ENCODE measurements at places on chromosomes 6 and 20.
A peak's percentile ranks its signal among the peaks of the same experiment; 100 is the strongest.

DNA sequence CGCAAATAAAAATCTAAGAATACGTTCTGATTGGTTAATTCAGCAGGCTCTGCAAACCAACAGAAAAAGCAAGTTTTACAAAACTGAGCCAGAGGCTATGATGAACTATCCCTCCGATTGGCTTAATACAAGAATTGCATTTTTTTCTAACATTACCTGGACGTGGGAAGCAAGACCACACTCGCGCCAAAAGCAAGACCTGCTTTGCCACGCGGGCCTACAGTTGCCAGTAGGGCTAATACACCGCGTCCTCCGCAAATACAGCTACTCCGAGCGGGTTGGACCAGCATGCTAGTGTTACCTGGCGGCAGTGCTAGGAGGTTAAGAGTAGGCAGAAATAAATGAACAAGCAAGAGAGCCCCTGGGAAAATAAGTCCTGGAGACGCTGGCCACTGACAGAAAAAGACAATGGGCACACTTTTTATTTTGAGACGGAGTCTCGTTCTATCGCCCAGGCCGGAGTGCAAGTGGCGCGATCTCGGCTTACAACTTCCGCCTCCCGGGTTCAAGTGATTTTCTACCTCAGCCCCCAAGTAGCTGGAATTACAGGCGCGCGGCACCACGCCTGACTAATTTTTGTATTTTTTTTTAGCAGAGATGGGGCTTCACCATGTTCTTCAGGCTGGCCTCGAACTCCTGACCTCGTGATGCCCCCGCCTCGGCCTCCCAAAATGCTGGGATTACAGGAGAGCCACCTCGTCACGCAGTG, 131.9 kb upstream of the BTN3A2 start:
- DNase-seq, result peak; percentile 11

DNA sequence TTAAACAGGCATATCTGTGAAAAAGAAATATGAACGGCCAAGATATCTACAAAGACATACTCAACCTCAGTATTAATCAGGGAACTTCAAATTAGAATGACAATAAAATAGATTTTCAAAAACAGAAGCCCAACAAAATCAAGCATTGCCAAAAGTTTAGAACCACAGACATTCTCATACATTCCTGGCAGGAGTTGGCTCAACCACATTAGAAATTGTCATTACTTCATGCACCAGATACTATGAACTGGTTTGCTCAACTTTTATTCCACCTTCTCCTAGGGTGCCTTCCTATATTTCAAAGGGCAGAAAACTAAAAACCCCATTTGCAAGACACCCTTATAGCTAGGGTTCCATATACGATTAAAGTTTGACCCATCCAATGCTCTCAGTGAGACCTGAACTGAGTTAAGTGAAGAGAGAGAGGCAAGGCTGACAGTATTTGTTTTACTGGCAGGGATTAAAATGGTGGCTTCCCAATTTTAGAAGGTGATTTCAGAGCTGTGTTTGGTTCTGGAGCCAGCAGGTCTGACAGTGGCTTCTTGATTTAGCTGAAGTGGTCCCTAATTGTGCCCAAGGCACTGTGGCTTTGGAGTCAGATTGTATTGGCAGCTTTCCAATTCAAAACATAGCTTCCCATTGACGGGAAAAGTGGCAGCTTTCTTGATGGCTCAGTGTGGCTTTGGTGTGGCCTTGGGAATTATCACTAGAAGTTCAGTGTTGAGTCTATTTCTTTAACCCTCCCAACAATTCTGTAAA, 77.1 kb upstream of the CDYL start:
- DNase-seq, result no peak

GRCh38 chr6:52579006-52579660, 2.3 kb upstream of the TRAM2 start:
- DNase-seq, result no peak

DNA sequence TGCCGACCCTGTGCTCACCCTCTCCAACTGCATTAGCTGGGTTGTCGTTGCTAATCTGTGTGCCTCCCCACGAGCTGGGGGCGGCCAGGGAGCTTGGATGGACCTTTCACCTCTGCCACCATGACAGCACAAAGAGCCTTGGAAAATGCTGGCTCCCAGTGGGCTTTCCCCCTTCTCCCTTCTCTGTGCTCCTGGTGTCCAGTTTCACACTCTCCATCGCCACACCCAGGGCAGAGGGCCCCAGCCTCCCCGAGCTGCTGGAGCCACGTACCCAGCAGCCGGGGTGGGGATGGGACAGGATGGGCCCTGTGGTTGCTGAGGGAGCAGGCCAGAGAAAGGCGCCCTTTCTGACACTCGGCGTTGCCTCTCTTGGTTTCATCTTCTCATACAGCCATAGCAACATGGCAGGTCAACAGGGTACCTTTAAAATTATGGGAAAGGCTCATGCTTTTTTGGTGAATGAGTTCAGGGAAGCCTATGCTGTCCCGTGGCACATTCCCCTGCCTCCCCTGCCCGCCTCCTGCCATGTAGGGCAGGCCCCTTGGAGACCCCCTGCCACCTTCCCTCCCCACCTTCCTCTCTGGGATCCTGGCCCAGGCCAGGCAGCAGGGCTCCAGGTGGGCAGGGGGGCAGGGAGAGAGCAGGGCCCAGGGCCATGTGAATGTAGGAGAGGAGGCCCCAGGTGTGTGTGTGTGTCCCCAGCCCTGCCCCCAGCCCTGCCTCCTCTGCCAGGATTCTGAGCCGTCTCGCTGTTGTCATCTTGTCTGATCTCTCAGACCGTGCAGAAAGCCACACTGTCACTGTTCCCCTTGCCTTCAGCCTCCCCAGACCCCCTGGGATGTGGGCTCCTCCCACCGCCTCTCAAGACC, 85.2 kb upstream of the CCDC167 start:
- DNase-seq, result no peak

DNA sequence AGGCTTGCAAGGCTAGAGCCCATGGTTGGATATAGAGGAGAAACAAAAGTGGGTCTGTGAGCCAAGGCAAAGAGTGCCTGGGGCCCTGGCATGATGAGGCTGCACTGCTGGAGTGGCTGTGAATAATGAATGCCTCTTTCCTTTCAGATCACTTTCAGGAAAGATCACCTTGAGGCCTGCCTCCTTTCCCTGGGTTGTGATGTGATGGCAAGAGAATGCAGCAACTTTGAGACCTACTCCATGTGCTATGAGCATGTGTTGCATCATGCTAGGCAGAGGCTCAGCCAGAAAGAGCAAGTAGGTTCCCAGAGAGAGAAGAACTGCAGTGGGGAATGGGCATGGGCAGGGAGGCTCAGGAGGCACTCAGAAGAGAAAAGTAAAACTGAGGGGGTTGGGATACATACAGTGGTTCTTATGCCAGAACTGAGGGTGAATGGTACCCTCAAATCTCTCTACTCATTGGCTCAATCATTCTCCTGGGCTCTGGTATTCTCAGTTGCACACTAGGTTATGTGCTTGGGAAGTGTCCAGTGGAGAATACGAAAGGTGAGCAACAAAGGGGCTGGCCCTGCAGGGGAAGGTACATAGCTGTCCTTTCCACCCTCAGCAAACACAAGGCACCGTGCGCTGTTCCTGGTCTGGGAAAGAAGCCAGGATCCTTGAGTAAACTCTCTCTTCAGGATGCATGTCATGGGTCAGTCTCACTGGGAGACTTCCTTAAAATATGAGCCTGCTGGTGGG, 45.9 kb downstream of the CD164 start:
- DNase-seq, result no peak

- DNase-seq, result no peak
Observed at GRCh38 chr6:47196113-47196512, 113.6 kb downstream of the TNFRSF21 start.

- DNase-seq, result no peak
Observed at GRCh38 chr6:93183531-93183972, 235.8 kb downstream of the EPHA7 start.

DNA sequence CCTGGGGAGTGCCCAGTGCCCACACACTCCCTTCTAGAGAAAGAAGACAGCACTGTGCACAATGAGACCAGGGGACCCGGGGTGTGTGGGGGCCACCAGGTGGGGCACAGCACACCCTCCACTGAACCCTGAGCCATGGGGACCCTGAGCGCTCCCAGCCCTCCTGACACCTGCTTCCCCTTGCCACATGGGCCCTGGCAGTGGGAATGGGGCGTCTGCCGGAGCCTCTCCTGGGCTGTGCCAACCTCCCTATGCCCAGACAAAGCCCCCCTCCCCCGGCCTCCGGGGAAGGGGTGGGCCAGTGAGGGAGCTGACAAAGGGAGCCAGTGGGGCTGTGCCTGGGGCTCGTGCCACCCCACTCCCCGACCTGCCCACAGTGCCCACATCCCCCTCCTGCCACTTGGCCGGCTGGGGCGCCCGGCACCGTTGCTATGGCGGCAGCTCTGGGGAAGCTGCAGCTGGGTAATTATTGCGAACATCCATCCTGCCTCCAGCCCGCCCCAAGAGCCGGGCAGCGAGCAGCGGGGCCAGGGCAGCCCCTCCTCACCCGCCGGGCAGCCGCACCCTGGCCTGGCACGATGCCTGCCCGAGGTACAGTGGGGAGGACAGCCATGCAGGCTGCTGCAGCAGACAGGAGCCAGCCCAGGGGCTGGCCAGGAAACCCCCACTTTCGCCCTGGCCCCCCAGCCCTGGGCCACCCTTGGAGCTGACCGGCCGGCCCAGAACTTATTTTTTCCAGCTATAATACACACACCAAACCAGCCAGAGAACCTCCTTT, 41.9 kb upstream of the NOL4L start:
- no peak for DNase-seq

GRCh38 chr6:126147291-126147815, 161.0 kb downstream of the TRMT11 start:
- DNase-seq, result no peak

DNA sequence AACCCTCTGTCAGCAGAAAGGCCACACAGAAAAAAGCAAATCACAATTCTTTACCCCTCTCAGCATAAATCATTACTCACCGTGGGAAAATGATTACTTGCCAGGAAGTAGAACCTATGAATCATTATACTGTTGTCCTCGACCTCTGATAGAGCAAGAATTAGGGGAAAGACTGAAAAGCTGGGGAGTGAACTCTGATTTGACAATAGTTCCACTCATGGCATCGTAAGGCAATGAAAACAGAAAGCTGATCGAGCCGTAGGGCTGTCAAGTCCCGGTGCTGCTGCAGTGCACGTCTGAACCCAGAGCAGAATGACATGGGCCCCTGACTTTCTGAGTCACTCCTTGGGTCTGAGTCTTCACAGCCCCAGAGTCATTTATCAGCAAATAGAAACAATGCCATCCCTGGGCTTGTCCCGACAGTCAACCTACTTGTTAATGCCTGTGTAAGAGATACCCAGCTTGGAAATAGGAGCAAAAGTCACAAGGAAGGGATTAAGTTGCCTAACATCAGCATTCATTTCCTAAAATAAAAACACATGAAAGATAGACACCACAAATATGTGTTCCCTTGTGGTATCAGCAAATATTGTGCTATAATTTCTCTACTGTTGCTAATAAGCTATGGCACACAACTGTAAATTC, 224.8 kb upstream of the MARCKS start:
- DNase-seq, result peak; percentile 63

- no peak for DNase-seq
Observed at GRCh38 chr20:49712996-49713752, 504 bp downstream of the B4GALT5 start.

DNA sequence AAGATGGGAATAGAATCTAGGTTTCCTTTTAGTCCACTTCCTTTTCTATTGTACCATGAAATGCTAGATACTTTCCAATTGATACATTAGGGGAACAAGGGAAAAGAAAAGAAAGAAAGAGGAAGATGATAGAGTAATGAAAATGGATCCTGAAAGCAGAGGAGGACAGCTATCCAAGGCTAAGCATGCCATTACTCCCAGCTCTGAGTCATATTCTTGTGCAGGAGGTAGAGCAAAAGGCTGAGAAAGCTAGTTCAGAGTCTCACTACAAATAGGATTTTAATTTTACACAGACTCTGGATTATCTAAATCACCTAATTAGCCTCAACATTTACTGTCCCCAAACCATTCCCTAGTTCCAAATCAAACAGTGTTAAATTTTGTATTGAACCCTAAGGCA, 23.6 kb downstream of the RWDD2A start:
- DNase-seq, result no peak

GRCh38 chr6:90484903-90485302, 102.0 kb downstream of the MAP3K7 start:
- no peak for DNase-seq

DNA sequence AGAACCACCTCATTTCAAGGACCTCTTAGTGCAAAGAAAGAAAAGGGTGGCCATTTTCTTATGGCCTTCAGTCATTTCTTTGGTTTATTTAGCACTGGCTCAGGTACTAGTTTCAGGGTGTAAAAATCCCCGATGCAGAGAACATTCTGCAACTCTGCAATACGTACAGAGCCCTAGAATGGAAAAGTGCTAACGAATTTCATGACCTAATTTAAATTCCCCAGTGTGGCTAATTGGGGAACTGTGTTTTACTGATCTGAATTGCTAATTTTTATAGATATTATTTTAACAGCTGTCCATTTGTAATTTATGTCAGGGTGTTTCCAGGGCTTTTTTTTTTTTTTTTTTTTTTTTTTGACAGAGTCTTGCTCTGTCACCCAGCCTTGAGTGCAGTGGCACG, 160.7 kb downstream of the UST start:
- DNase-seq, result no peak

- DNase-seq, result no peak
Observed at GRCh38 chr6:117346142-117346930, 79.4 kb downstream of the ROS1 start.

GRCh38 chr20:44170816-44171410, 16.1 kb downstream of the JPH2 start:
- DNase-seq, result no peak

- DNase-seq, result no peak
Observed at GRCh38 chr20:47699818-47700217, 85.5 kb downstream of the SULF2 start.

DNA sequence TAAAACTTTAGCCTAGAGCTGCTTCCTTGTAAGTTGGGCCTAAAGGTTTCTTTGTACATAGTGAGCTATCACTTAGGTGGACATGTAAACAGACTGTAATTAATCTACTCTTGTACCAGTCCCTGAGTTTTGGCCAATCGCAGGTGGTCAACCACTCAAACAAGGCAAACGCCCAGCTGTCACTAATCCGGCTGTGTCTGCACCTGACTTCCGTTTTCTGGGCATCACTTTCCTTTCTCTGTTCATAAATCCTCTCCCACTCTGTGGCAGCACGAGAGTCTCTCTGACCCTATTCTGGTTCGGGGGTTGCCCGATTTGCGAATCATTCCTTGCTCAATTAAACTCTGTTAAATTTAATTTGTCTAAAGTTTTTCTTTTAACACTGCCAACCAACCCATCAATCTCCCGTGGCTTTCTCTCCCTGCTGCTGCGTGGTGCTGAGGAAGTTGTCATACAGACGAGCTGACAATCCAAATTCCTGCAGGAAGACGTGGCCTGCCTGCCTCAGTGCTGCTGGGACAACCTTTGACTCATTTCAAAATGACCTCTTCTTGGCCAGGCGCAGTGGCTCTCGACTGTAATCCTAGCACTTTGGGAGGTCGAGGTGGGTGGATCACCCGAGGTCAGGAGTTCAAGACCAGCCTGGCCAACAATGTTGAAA, 206.3 kb downstream of the QKI start:
- DNase-seq, result no peak

- no peak for DNase-seq
Observed at GRCh38 chr6:13413900-13414555, 73.4 kb downstream of the GFOD1 start.

- no peak for DNase-seq
Observed at GRCh38 chr6:169518451-169518850, 183.4 kb downstream of the WDR27 start.
